ENCODE measurements at places on chromosomes 2 and 18.

DNA sequence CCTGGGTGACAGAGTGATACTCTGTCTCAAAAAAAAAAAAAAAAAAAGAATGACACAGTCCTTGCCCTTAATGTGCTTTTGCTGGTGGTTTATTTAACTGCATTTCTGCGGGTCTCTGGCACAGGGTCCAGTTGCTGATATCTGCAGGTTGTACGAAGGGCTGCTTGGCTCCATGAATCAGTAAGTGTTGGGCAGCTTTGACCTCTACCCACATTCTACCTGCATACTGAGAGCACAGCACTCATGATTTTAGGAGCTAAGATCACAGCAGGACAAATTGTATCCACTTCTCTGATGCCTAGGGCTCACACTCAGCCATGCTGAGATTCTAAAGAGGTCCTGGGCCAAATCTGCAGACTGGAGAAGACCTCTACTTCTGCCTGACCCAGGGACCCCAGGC, 119.4 kb upstream of the MYCN start:
- no peak for DNase-seq

- no peak for DNase-seq
Observed at GRCh38 chr2:178275600-178275999, 81.3 kb downstream of the OSBPL6 start.

- no peak for DNase-seq
Observed at GRCh38 chr2:58913082-58913726, 672.1 kb upstream of the FANCL start.

DNA sequence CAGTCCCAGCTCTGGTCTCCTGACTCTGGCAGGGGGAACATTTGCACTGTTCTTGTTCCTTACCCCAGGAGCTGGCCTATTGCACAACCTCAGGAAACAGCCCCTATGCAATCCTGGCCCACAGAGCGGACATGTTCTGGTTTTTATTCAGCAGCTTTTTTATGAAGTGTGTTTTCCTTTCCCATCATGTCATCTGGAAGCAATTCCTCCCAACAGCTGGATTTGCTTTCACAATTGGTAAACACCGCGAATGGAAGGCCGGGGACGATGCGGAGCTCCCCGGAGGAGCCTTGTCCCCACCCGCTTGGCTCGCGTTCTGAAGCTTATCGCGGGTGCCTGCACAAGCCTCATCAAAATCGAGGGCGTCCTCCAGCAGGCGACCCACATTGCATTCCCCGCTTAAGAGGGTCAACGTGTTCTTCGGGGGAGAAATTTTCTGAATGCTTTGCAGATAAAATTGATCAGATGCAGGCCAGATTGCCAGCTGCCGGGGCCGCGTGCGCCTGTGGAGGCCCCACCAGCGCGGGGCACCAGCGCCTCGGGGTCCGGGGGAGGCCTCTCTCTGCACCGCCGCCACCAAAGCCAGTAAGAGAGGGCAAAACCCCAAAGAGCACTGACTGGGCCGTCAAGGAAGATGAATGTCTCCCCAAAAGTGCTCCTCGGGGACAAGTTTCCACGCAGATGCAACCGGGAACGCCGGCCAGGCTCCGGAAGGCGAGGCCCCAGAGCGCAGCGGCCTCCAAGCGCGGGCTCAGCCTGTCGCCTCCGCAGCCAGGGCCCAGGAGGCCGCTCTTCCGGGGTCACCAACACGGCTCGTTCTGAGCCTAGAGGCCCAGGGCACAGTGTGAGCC, 60.3 kb upstream of the SP3 start:
- no peak for DNase-seq

GRCh38 chr18:73841661-73842060, 306.0 kb downstream of the FBXO15 start:
- no peak for DNase-seq

DNA sequence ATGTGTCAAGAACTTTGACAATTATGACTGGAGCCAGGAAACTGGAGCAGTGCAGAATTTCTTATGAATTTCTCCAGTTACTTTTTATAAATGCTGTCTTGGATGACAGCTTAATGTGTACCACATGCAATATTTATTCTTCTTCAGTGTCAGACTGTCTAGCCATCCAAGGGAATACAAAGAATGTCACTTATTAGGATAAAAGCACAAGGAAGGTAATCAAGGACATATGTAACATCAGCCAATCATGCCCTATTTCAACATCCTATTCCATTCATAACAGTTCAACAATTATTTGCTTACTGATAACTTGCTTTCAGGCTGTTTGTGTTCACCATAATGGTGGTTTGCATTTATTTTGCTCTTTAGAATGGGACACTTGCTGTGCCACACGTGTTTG, 139.8 kb downstream of the OLA1 start:
- DNase-seq, result no peak

DNA sequence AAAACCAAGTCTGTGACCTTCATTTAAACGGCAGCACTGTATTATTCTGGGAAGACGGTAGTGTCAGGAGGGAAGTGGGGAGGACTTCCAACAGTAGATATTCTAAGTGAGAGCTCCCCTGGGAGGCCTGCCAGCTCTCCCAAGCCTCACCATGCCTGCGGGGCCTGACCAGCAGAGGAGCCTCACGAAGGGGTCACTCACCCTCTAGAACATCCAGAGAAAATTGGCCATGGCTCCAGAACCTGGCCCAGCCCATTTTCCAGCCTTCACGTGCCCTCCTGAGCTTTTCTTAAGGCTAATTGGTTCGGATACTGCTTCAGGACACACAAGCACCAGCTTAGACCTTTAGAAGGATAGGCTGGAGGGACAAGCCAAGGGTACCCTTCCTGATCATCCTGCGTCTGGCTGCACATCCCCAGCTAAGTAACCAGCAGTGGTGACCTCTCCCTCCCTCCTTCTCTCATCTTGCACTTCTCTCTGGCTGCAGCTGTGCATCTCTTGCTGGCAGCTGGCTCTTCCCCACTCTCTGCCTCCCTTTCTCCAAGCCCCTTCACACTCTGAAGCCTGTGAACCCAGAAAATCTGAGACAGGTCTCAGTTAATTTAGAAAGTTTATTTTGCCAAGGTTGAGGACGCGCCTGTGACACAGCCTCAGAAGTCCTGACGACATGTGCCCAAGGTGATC, 120.1 kb upstream of the PKDCC start:
- DNase-seq, result no peak

GRCh38 chr2:102144128-102144527, 1.6 kb downstream of the IL1R1 start:
- DNase-seq, result no peak

DNA sequence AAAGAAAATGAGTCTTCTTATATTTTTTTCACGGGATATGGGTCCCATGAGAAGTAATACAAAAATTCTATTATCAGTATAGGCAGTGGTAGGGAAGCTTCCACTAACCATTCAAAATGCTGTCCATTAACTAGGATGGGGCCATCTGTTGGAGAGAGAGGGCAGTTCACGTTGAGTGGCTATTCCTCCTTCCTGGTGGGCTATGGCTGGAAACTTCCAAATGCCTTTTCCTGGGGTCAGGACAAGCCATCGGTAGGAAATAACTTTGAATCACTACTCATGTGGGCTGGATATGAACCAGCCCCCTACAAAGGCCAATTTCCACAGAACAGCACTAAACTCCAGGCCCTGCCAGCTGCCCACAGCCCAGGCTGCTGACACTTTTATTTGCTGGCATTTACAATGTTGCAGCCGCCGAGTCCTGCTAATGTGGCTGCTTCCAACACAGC, 156.1 kb upstream of the HNRNPA3 start:
- DNase-seq, result no peak

- DNase-seq, result no peak
Observed at GRCh38 chr2:222794585-222795449, 66.0 kb upstream of the ACSL3 start.

GRCh38 chr18:25349926-25350487, 2.0 kb downstream of the ZNF521 start:
- no peak for DNase-seq

DNA sequence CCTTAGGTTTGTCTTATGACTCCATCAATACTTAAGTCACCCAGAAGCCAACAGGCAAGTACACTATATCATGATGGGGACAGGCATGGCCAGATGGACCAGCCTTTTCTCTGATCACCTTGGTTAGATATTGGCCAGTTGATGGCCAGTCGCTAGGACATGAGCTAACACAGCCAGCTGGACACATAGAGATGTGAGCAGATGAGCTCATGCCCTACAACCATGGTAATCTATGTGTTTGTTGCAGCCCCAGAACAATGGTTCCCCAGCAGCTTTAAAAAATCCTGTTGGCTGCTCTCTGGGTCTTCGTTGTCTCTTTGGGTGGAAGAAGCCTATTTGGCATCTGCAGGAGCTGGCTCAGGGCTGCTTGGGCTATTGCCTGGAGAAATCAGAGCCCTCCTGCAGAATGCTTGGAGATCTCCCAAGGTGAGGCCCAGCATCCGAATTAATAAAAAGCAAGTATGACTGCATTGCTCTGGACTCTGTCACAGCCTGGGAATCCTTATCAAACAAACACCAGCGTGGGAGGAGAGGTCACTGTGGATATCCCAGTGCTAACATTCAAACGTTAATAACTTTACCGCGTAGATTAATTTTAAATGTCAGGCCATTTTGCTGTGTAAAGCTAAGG, 62.3 kb upstream of the KLHL29 start:
- DNase-seq, result no peak

GRCh38 chr2:223269386-223269785, 217.4 kb downstream of the KCNE4 start:
- DNase-seq, result no peak

- DNase-seq, result no peak
Observed at GRCh38 chr2:99600981-99601651, 111.3 kb upstream of the REV1 start.

DNA sequence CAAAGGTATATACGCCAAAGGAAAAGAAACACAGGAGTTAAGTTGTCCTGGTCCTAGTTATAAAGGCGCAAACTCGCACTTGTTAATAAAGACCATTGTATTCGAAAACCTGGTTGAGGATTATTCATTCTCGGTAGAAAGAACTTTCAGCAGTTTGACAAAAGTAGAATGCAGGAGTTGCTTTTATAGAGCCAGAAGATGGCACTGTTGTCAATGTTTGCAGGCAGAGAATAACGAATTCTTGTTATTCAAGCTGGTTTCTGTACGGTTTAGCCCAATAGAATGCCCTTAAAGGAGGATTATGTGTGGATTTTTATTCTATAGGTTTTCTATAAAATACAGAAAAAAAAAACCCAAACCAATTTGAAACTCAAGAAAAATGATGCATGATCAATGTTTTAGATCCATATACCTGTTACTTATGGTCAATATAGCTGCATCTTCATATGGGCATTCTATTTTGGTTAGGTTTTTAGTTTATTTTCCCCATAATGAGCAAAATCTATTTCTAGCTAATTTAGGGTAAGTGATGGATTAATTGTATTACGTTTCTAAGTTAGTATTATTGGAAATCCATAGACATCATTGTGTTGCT, 510.3 kb downstream of the PLCL1 start:
- DNase-seq, result no peak

- DNase-seq, result no peak
Observed at GRCh38 chr18:54130631-54131030, 93.8 kb downstream of the MBD2 start.

GRCh38 chr18:5466256-5466655, 77.5 kb downstream of the EPB41L3 start:
- no peak for DNase-seq

DNA sequence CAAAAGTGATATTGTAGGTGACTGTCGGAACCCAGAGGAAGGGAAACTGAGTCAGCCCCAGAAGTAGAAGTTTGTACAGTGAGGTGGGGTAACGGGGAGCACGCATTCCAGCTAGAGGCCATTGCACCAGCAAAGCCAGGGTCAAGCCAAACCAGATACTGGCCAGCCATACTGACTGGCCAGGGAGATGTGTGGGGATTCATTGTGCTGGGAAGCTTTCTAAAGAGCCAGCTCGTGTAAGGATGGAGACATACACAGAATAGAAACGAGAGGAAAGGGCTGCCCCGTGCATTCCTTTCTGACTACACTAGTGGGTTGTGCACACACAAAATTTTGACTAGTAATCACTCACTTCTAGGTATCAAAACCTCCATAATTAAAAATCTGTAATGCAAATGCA, 175.3 kb upstream of the PID1 start:
- DNase-seq, result no peak

DNA sequence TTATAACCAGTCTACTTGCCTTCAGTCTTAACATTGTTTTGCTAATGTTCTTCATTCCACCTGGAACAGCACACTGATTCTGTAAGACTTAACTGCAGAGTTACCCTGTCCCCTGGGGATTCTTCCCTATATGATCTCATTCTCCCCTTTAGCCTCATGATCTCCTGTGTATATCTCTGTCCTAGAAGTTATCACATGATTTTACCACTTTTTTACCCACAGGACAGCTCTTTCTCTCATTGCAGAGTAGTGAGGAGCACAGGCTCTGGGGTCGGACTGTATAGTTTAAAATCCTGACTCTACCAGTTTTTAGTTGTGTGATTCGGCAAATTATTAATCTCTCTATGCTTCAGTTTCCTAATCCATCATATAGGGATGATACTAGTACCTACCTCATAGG, 14.2 kb upstream of the EXOC6B start:
- no peak for DNase-seq
